ENCODE measurements at places on chromosomes 4 and X.
A peak's percentile ranks its signal among the peaks of the same experiment; 100 is the strongest.

GRCh38 chrX:119292445-119292844 lies 56.4 kb downstream of the PGRMC1 start:
- no peak overlapping the region for H3K27ac ChIP-seq
- H3K36me3 ChIP-seq: no peaks in the 10 kb centered on the region
- no peaks in the 10 kb centered on the region for H3K27me3 ChIP-seq
- ATAC-seq: no peak
- H3K4me1 ChIP-seq: no peaks in the 10 kb centered on the region

- no peaks in the 10 kb centered on the region for H3K36me3 ChIP-seq
- no peaks in the 10 kb centered on the region for H3K27me3 ChIP-seq
- H3K4me1 ChIP-seq: no peaks in the 10 kb centered on the region
- no peak overlapping the region for H3K27ac ChIP-seq
- no peak overlapping the region for H3K4me3 ChIP-seq
- no peak for ATAC-seq
Observed at GRCh38 chr4:104010722-104011121, 290.9 kb upstream of the TACR3 start.

DNA sequence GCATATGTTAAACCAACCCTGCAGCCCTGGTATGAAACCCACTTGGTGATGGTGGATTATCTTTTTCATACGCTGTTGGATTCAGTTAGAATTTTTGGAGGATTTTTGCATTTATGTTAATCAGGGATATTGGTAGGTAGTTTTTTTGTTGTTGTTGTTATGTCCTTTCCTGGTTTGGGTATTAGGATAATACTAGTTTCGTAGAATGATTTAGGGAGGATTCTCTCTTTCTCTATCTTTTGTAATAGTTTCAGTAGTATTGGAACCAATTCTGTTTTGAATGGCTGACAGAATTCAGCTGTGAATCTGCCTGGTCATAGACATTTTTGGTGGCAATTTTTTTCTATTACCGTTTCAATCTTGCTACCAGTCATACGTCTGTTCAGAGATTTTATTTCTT lies 305.4 kb downstream of the IDS start:
- H3K27me3 ChIP-seq: no peaks in the 10 kb centered on the region
- no peak for ATAC-seq
- no peaks in the 10 kb centered on the region for H3K4me1 ChIP-seq
- H3K36me3 ChIP-seq: no peaks in the 10 kb centered on the region
- no peak overlapping the region for H3K27ac ChIP-seq

- peaks cover 13% of the 10 kb centered on the region for H3K27me3 ChIP-seq
- peak; percentile 60 for ATAC-seq
- no peak overlapping the region for H3K27ac ChIP-seq
Observed at GRCh38 chr4:76545226-76545884, 110.3 kb downstream of the SHROOM3 start.

GRCh38 chr4:128862608-128863311 lies 53.3 kb downstream of the JADE1 start:
- H3K27me3 ChIP-seq: no peaks in the 10 kb centered on the region
- peaks cover 67% of the 10 kb centered on the region for H3K4me1 ChIP-seq
- peaks cover 68% of the 10 kb centered on the region for H3K36me3 ChIP-seq
- ATAC-seq: peak; percentile 83
- H3K27ac ChIP-seq: peak overlapping the region; percentile 83

- ATAC-seq: peak; percentile 84
- no peak overlapping the region for H3K4me3 ChIP-seq
- H3K36me3 ChIP-seq: no peaks in the 10 kb centered on the region
- peak overlapping the region; percentile 40 for H3K27ac ChIP-seq
Observed at GRCh38 chr4:10747186-10747585, 62.6 kb upstream of the CLNK start.

DNA sequence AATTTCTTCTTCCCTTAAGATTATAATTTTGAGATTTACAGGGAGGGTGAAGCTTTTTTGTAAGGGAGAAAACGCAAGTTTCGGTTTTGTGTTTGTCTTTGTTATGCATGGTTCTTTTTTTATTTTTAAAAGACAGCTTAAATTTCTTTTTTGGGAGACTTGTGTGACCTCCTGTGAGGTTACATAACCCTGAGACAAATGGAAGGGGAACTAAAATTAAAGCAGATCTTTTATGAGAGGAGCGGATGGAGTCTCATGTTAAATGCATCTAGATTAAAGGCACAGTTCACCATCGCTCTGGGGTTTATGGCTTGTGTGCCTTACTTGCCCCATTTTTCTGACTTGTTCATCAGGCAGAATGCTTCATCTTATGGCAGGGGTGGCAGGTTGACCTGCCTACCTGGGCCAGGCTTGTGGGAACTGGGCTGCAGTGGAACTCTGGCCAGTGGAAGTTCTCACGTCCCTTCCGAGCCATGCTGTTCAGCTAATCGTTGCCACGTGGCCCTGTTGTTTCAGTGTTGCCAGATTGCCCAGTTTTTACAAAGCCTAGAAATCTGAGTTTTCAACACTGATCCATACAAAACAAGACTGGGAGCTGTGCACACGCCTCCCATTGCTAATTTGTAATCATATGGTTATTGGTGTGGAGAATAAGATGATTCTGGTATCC lies 291.8 kb downstream of the ARHGAP10 start:
- no peak overlapping the region for H3K27ac ChIP-seq
- H3K36me3 ChIP-seq: no peaks in the 10 kb centered on the region
- no peak overlapping the region for H3K4me3 ChIP-seq
- no peak for ATAC-seq
- no peaks in the 10 kb centered on the region for H3K4me1 ChIP-seq

- H3K4me3 ChIP-seq: no peak overlapping the region
- H3K36me3 ChIP-seq: no peaks in the 10 kb centered on the region
- H3K27me3 ChIP-seq: peaks cover 24% of the 10 kb centered on the region
- ATAC-seq: no peak
- H3K27ac ChIP-seq: no peak overlapping the region
Observed at GRCh38 chr4:38174801-38175200, 214.6 kb downstream of the PTTG2 start.

DNA sequence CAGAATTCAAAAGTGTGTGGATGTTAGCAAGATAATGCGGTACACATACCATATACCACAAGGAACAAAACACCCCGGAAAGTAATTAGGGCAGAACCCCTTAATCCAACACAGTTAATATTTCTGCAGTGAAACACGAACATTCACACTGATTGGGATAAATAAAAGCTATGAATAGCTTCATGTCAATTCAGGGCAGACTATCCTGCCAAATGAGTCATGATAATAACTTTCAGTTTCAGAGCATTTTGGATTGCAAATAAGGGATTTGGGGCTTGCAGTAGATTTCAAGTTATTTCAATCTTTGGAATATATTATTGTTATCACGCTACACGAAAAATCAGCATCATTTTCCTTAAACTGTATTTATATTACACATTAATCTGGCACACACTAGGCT lies 24.3 kb downstream of the IRF2 start:
- H3K27ac ChIP-seq: peak overlapping the region; percentile 92
- no peak overlapping the region for H3K4me3 ChIP-seq
- peaks cover 91% of the 10 kb centered on the region for H3K4me1 ChIP-seq
- H3K36me3 ChIP-seq: peaks cover 28% of the 10 kb centered on the region
- no peak for ATAC-seq
- no peaks in the 10 kb centered on the region for H3K27me3 ChIP-seq

DNA sequence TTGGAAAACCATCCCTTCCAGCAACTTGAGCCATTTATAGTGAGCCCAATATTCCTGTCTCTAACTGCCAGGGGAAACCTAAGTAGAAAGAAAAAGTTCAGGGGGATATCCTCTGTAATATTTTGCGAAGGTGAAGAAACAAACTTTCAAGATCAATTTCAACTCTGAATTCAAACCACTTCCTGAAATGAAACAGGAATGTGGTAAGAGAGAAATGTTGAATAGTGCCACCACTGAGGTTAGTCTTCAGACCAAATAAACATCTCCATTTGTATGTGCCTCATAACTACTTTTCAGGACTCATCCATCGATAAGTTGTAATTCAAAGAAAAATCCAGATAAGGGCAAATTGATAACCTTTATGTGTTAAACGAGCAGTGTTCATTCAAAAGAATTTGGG lies 128.7 kb downstream of the GABRB1 start:
- H3K36me3 ChIP-seq: no peaks in the 10 kb centered on the region
- no peak for ATAC-seq
- no peak overlapping the region for H3K4me3 ChIP-seq
- H3K27me3 ChIP-seq: no peaks in the 10 kb centered on the region

GRCh38 chr4:72887152-72887551 lies 182.4 kb downstream of the COX18 start:
- no peak for ATAC-seq
- H3K4me1 ChIP-seq: no peaks in the 10 kb centered on the region
- H3K27me3 ChIP-seq: no peaks in the 10 kb centered on the region
- no peaks in the 10 kb centered on the region for H3K36me3 ChIP-seq
- H3K27ac ChIP-seq: no peak overlapping the region

GRCh38 chr4:66331761-66332160 lies 661.5 kb upstream of the EPHA5 start:
- H3K36me3 ChIP-seq: no peaks in the 10 kb centered on the region
- no peaks in the 10 kb centered on the region for H3K4me1 ChIP-seq
- H3K27ac ChIP-seq: no peak overlapping the region
- ATAC-seq: no peak

- no peak for ATAC-seq
- H3K27me3 ChIP-seq: no peaks in the 10 kb centered on the region
- peaks cover 5% of the 10 kb centered on the region for H3K36me3 ChIP-seq
- peaks cover 4% of the 10 kb centered on the region for H3K4me1 ChIP-seq
Observed at GRCh38 chrX:41779941-41780340, 56.0 kb downstream of the GPR82 start.

DNA sequence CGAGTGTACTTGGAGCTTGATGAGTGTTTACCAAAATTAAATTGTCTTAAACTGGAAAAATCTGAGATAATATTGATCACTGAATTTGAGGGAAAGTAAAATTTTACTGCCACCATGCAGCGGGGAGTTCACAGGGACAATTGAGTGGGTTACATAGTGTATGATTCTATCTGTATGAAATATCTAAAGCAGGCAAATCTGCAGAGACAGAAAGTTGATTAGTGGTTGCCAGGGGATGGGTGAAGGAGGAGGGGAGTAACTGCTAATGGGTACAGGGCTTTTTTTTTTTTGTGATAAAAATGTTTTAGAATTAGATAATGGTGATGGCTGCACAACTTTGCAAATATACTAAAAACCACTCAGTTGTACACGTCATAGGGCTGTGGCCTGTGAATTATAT lies 35.4 kb upstream of the PDLIM3 start:
- no peaks in the 10 kb centered on the region for H3K36me3 ChIP-seq
- ATAC-seq: no peak
- H3K27me3 ChIP-seq: peaks cover 28% of the 10 kb centered on the region
- H3K4me1 ChIP-seq: no peaks in the 10 kb centered on the region
- H3K27ac ChIP-seq: no peak overlapping the region
- H3K4me3 ChIP-seq: no peak overlapping the region

- no peak overlapping the region for H3K27ac ChIP-seq
- H3K4me1 ChIP-seq: peaks cover 62% of the 10 kb centered on the region
- H3K27me3 ChIP-seq: no peaks in the 10 kb centered on the region
- no peak overlapping the region for H3K4me3 ChIP-seq
- peaks cover 22% of the 10 kb centered on the region for H3K36me3 ChIP-seq
Observed at GRCh38 chr4:48262926-48263325, 6.7 kb downstream of the TEC start.

DNA sequence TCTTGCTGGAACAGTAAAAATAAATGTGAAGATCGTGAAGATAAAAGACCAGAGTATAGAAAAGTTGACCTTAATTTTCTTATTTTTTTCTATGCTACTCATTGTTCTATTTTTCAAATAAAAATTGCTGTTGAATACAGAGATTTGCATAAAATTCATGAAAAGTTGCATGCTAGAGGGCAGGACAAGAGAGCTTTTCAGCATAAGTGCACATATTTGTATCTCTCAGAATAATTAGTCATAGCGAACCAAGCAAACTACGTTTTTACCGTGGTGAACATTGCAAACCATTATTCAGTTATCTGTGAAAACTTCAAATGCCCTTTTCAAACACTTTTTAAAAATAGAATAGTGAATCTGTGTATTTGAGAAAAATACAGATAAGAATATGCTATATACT lies 26.4 kb upstream of the AFF2 start:
- H3K27ac ChIP-seq: no peak overlapping the region
- H3K27me3 ChIP-seq: no peaks in the 10 kb centered on the region
- H3K4me3 ChIP-seq: no peak overlapping the region
- no peaks in the 10 kb centered on the region for H3K4me1 ChIP-seq

DNA sequence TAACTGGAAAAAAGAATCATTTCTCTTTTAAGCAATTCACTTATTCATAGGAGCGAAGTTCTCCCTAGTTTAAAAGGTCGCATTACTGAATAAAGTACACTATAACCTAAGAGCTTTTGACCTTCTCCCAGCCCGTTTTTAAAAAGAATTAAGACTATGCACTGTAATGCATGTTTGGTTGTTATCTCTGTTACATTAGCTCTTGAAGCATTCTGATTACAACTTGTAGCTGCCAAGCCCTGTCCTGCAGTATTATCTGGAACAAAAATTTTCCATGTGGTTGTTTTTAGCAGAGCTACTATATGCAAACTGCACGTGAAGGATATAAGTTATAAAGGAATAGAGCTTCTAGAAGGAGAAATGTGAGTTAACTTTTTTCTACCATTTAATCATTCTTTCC lies 8.1 kb downstream of the GAB1 start:
- H3K27ac ChIP-seq: no peak overlapping the region
- H3K4me1 ChIP-seq: no peaks in the 10 kb centered on the region
- H3K4me3 ChIP-seq: no peak overlapping the region
- H3K36me3 ChIP-seq: no peaks in the 10 kb centered on the region
- peaks cover 12% of the 10 kb centered on the region for H3K27me3 ChIP-seq

GRCh38 chrX:137915466-137915865 lies 349.5 kb downstream of the ZIC3 start:
- no peaks in the 10 kb centered on the region for H3K4me1 ChIP-seq
- no peaks in the 10 kb centered on the region for H3K27me3 ChIP-seq

DNA sequence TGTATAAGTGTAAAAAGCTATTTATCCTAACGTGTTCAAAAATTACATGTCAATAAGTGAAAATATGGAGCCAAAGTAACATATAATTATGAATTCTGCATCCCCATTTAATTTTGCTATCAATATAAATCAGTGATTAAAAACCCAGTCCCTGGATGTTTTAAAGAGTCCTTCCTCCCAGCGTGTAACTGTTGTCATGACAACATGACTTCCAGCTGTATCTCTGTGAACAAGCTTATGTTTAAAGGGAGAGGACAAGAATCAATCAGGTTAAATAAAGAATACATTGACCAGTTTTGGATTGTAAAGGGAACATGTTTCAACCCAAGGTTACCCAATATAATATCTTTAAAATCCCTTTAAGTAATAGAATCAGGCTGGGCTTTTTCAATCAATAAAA lies 219.7 kb downstream of the NSUN7 start:
- no peaks in the 10 kb centered on the region for H3K4me1 ChIP-seq
- H3K4me3 ChIP-seq: no peak overlapping the region
- H3K27ac ChIP-seq: no peak overlapping the region
- H3K36me3 ChIP-seq: no peaks in the 10 kb centered on the region
- peaks cover 17% of the 10 kb centered on the region for H3K27me3 ChIP-seq

- H3K4me3 ChIP-seq: no peak overlapping the region
- ATAC-seq: no peak
- H3K36me3 ChIP-seq: peaks cover 6% of the 10 kb centered on the region
- no peaks in the 10 kb centered on the region for H3K4me1 ChIP-seq
Observed at GRCh38 chr4:55598641-55599040, 6.6 kb upstream of the PDCL2 start.

- H3K27me3 ChIP-seq: no peaks in the 10 kb centered on the region
- H3K27ac ChIP-seq: no peak overlapping the region
- no peaks in the 10 kb centered on the region for H3K4me1 ChIP-seq
- no peak overlapping the region for H3K4me3 ChIP-seq
- no peaks in the 10 kb centered on the region for H3K36me3 ChIP-seq
- ATAC-seq: no peak
Observed at GRCh38 chr4:187370918-187371317, 624.7 kb upstream of the ZFP42 start.
